Psoas muscle (tissue), 8 donors: ENCODE measurements at places on chromosomes 7 and 10. TPM values are rescaled to one million over a fixed set of nuclear protein-coding genes. Genes with fewer than 3 reads are reported as not detected.

- no peak for DNase-seq
Measured at GRCh38 chr10:102580230-102580629, 64.0 kb upstream of the TRIM8 start.

- no peak for DNase-seq
Measured at GRCh38 chr7:151438864-151439601, 908 bp downstream of the CRYGN start.

DNA sequence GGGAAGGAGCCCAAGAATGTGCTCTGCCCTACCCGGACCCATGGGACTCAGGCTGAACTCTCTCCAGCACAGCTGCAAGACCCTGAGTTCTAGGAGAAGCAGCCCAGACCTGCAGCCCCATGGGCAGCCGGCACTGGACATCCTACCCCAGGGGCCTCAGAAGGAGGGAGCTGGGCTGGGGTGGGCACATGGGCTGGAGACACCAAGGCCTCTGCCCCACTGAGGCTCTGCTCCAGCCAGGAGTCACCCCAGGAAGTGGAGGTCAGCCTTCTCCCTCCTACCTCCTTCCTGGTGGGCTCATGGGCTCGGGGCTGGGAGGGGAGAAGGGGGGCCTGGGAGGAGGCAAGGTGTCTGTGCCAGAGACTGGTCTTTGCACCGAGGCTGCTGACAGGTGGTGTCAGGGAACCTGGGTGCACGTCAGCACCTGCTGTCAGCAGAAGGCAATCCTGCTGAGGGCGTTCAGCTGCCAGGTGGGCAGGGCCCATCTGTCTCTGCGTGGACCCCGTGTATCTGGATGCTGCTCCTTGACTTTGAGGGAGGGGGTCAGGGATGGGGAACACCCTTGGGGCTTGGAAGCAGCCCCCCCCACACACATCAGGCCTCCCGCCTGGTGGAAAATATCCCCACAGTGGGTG lies 95.2 kb downstream of the PDGFA start:
- DNase-seq, result peak; percentile 39

DNA sequence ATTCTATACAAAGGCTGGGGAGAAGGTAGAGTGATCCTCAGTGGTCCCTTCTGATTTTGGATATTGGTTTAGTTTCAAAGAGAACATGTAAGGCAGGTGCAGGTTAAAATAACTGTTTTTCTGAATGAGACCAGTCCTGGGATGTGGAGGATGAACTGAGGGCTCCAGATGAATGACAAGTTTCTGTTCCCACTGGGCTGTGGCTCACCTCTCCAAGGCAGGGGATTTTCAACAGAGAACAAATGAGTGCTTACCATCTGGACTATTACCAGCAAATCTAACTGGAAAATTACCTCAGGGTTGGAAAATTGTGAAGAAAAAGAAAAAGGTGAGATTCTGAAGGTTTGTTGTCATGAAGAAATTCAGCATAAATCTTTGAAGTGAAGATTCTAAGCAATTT lies 8.0 kb downstream of the LAMB4 start:
- DNase-seq, result no peak

CALD1 gene
- 17.9 TPM for polyA plus RNA-seq

DNA sequence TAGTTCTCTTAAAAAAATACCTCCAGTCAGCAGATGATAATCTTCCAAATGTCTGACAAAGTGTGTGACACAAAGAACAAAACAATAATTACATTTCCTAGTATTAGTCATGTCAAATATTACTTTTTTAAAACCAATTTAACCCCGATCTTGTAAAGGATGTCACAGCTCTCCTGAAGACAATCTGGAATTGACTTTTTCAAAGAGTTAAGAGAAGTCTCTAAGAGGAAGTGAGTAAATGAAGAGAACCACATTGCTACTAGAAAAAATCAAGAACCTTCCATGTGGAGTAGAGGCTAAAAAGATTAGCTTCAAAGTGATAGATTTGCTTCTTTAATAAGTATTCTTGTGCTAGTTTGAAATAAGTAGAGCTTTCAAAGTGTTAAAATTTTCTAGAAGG lies 218.2 kb upstream of the IMMP2L start:
- no peak for DNase-seq

ATRNL1 gene
- 1.1 TPM for polyA plus RNA-seq

GRCh38 chr7:80815733-80816132 lies 103.1 kb downstream of the SEMA3C start:
- no peak for DNase-seq

DNA sequence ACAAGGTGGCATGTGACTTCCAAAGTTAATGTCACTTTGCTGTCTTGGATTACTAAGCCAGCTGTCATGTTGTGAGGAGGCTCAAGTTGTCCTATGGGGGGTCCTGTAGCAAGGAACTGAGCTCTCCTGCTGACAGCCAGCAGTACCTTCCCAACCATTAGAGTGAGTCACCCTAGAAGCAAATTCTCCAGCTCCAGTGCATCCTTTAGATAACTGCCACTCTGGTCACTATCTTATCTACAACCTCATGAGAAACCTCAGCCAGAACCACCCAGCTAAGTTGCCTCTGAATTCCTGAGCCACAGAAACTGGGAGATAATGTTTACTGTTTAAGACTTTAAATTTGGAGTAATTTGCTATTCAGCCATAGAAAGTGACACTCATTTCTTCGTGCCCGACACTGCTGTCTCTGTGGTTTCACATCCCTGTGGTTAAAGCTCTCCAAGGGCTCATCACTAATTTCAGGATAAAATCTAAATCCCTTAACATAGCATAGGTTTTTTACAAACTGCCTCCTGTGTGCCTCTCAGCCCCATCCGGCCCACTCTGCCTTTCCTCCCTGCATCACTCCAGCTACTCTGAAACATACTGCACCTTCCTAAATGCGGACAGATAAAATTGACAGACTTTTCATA lies 83.5 kb downstream of the PRR15 start:
- DNase-seq, result no peak

HOXA4 gene
- polyA plus RNA-seq, result 20.8 TPM

GRCh38 chr10:112532189-112532588 lies 85.2 kb downstream of the VTI1A start:
- no peak for DNase-seq

- no peak for DNase-seq
Measured at GRCh38 chr7:129626896-129627295, 15.4 kb downstream of the NRF1 start.

COL17A1 gene
- polyA plus RNA-seq, result 0.18 TPM
